Activated CD8-positive, alpha-beta memory T cell treated with anti-CD3 and anti-CD28 coated beads, Interleukin-2, amount 10 ng/mL, durations not matched to agents 7 days and 5 days (primary cell): ENCODE measurements at places on chromosomes 7 and 10. TPM values are rescaled to one million over a fixed set of nuclear protein-coding genes. Genes with fewer than 3 reads are reported as not detected.

PRKCQ gene
- total RNA-seq: 51.0 TPM

DNA sequence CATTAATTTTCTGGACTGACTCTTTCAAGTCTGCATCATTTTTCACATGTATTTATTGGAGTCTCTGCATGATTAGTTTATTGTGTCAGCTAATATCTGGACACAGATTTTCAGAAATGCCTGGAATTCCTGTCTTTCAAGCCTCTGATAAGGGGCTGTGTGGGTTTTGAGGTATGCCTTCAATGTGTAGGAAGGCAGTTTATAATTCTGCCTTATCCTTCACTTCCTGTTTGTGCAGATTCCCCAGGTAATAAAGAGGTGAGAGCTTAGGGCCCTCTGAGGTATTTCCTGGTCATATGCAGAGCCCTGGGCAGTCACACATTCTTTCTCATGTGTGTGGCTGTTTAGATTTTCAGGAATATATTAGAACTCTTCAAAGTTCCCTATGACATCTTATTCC lies 79.4 kb upstream of the PRKCQ start:
- no peak for DNase-seq

- no peak for DNase-seq
Observed at GRCh38 chr10:110149259-110149658, 58.1 kb upstream of the MXI1 start.

KIF20B gene
- 87.5 TPM for total RNA-seq

MRC1 gene
- not detected for total RNA-seq

GRCh38 chr10:79001082-79001885 lies 67.5 kb upstream of the ZMIZ1 start:
- DNase-seq: no peak

C10orf53 gene
- not detected for total RNA-seq

DNA sequence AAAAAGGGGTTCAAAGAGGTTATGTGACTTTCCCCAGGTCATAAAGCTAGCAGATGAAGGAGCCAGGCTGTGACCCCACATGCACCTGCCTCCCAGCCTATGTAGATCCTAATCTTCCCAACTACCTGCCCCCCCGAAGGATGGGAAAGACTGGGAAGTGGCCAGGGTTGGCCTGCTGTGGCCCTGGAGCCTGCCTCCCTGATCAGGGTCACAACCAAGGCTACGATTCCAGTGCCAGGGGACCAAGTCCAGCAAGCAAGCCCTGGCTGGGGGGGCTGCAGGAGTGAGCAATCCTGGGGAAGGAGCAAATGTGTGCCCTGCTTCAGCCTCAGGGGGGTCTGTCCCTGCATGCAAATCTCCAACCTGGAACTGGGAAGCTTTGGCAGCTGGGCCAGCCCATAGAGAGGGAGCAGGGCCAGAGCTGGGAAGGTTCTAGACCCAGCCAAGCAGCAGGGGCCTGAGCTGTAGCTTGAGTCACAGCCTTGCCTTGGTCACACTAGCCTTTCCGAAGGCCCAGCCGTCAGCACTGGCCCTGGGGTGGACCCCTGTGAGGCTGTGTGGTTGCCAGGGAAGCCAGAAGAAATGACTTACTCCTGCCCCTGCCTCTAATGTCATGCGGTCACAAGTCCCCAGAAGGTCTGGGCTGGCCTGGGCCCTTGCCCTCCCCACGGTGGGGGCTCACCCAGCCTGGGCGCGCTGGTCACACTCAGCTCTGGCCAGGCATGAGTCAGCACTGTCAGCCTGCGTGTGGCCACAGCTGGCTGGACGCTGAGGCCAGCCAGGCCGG lies 96.4 kb upstream of the ZMIZ1 start:
- DNase-seq: no peak

DNA sequence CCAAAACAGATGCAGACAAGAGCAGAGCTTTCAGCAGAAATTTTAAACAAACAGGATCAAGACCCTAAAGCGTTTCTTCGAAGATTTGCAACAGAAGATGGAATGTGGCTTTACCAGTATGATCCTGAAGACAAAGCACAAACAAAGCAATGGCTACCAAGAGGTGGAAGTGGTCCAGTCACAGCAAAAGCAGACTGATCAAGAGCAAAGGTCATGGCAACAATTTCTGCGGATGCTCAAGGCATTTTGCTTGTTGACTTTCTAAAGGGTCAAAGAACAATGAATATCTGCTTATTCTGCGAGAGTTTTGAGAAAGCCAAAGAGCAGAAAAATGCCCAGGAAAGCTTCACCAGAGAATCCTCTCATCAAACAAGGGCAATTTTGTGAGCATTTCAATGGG lies 130.4 kb downstream of the MBL2 start:
- DNase-seq: no peak

LRRC4 gene
- total RNA-seq: not detected

MLXIPL gene
- total RNA-seq: not detected

GRCh38 chr10:15737656-15738055 lies 17.9 kb upstream of the ITGA8 start:
- no peak for DNase-seq

ST8SIA6 gene
- total RNA-seq: not detected

DNA sequence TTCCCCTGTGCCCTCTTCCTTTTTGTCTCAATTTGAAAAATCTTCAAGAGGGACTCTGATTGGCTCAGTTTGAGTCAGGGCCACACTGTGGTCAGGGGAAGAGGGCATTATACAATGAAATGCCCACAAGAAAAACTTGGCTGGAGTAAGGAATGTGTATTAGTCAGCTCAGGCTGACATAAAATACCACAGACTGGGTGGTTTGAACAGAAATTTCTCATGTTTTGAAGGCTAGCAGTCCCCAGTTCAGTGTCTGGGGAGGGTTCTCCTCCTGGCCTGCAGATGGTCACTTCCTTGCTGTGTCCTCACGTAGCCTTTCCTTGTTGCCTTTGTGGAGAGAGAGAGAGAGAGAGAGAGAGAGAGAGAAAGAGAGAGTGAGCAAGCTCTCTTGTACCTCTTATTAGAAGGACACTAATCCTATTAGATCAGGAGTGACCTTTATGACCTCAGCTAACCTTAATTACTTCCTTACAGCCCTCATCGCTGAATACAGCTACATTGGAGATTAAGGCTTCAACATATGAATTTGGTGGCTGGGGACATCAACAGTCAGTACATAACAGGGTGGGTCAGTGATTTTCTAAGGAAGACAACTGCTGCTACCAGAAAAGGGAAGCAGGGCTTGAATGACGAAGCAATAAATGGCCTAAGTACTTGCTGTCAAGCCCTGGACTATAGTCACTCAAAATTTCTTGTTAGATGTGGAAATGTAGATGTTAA lies 25.8 kb upstream of the FAM13C start:
- no peak for DNase-seq

- DNase-seq: no peak
Observed at GRCh38 chr10:103837370-103838069, 17.9 kb downstream of the SH3PXD2A start.

IGF2BP3 gene
- 1.3 TPM for total RNA-seq

DNA sequence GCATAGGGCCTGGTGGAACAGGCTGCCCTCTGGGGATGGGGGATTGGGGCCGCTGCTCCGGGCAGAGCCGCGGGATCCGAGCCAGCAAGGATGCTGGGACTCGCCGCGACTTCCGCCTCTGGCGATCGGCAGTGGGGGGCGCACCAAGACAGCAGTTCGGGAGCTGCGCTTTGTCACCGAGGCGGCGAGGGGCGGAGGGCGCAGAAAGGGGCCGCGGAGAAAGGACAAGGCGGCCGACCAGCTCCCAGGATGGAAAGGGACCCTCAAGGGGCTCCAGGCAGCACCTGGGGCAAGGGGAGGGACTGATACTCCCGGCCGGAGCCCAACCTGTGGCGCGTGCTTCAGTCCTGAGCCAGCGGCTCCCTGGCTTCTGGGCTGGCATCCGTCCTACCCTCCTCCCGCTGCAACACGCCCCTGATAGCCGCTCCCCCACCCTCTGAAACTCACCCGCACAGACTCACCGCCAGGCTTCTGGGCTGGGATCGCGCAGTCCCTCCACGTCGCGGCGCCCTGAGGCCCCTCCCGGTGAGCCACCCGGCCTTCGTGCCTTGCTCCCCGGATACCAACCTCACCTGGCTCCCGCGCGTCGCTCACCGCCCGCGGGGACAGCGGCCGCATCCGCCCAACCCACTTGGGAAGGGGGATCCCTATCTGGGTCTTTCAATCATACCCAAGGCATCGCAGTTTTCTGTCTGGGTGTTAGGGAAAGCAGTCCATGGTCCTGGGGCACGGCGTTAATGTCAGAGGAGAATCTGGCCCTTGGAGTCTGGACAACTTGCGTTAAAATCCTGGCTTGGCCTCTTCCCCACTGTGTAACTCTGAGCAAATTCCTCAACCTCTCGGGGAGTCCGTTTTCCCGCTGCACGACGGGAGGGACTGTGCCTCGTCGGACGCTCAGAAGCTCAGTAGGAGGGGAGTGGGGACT lies 7.0 kb upstream of the EVX1 start:
- no peak for DNase-seq

IKZF1 gene
- total RNA-seq: 348 TPM

CYP2C19 gene
- total RNA-seq: not detected

AKR1C8 gene
- not detected for total RNA-seq

FAM221A gene
- 5.6 TPM for total RNA-seq

DNA sequence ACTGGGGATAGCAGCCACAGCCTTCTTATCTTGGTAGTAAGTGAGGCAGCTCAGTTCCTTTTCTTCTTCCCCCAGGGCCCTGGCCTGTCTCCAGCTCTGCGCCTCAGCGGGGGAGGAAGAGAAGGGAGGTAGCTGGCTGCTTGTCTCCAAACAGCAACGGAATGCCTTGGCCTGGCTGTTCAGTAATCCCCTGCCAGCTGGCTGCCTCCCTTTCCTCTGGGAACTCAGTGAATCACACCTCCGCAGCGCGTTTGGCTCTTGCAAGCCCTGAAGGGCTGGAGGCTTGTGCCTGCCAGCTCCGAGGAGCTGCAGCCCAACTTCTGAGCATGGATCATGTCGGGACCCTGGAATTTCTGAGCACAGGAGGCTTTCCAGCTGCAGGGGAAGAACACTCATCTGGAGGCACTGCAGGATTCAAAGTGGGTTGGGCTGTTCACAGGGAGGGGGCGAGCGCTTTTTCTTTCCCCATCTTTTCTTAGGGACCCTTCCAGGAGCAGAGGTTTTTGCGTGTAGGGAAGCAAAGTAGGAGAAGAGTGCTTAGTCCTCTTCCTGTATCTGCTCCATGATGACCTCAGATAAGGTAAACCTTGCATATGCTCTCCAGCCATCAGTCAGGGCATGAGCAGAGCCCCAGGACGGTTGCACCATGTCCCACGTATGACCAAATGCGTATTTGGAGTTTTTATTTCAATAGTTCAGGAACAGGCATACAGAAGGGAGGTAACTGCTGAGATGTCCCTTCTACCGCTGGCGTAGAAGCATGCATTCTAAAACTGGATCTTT lies 253.2 kb upstream of the INHBA start:
- DNase-seq: no peak

OR9A2 gene
- total RNA-seq: not detected

DNA sequence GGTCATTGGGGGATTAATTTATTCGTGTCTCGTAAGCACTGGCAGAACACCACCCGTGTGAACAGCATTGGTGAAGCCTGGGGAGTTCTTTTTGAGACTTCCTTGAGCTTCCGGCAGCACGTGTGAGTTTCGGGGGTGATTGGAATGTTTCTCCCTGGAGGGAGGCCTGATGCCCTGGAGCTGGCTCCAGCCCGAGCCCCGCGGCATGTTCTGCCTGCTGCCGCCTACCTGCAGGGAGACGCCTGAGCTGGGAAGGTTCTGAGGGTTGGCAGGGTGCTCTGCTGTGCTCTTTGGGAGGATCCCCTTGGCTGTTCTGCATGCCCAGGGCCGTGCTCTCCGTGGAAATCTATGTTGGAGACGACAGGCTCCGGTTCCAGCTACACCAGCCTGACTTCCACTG lies 159.3 kb downstream of the MGMT start:
- no peak for DNase-seq

PRR15 gene
- not detected for total RNA-seq

DNA sequence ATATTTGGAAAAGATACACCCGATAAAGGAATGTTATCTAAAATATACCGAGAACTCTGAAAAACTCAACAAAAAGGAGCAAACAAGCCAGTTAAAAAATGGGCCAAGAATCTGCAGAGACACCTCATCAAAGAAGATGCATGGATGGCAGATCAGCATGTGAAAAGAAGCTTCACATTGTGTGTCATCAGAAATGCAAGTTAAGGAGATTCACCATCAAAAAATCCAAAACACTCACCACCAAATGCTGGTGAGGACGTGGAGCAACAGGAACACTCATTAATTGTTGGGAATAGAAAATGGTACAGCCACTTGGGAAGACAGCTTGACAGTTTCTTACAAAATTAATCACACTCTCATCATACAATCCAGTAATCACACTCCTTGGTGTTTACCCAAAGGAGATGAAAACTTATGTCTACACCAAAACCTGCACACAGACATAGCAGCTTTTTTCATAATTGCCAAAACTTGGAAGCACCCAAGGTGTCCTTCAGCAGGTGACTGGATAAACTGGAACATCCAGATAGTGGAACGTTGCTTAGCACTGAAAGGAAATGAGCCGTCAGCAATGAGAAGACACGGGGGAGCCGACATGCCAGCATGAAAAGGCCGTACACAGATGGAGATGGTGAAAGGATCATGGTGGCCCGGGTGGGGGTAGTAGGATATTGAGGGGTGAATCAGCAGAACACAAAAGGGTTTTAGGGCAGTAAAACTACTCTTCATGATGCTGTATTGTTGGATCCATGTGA lies 27.9 kb upstream of the PWWP2B start:
- DNase-seq: no peak

GRCh38 chr10:129914153-129914855 lies 49.8 kb downstream of the EBF3 start:
- no peak for DNase-seq

GRCh38 chr7:90835861-90836260 lies 239.7 kb downstream of the CDK14 start:
- no peak for DNase-seq

DNA sequence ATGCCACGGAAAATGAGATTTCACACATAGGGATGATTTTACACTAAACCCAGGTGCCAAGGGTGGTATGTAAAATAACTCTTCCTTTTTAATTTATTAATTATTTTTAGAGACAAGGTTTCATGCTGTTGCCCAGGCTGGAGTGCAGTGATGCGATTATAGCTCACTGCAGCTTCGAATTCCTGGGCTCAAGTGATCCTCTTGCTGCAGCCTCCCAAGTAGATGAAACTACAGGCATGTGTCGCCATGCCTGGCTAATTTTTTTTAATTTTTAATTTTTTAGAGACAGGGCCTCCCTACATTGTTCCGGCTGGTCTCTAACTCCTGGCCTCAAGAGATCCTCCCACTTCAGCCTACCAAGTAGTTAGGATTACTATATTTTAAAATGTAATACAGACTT lies 2.3 kb upstream of the CNNM1 start:
- no peak for DNase-seq

- no peak for DNase-seq
Observed at GRCh38 chr7:539731-540411, 20.2 kb upstream of the PDGFA start.

RP9 gene
- 11.3 TPM for total RNA-seq

PON1 gene
- total RNA-seq: not detected

GRCh38 chr7:5661942-5662341 lies 119.5 kb downstream of the RNF216 start:
- no peak for DNase-seq

- no peak for DNase-seq
Observed at GRCh38 chr7:133382775-133383559, 130.1 kb downstream of the EXOC4 start.
